ENCODE measurements at places on chromosomes 3 and 15.

DNA sequence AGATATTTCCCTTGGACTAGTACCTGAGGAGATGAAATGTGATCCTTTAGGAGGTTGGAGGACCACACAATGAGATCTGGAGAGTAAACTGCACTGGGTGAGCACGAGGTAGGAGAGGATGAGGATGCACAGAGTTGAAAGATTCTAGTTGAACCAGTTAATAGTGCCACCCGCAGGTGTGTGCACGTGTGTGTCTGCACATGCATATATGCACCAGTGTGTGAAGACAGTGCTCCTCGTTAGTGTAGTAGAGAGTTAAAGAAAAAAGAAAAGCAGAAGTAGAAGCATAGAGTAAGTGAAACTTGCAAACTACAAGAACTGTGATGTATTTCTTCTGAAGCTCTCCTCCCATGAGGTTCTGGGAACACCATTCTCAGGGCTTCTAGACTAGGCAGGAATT lies 8.4 kb downstream of the MED12L start:
- no peak for DNase-seq

DNA sequence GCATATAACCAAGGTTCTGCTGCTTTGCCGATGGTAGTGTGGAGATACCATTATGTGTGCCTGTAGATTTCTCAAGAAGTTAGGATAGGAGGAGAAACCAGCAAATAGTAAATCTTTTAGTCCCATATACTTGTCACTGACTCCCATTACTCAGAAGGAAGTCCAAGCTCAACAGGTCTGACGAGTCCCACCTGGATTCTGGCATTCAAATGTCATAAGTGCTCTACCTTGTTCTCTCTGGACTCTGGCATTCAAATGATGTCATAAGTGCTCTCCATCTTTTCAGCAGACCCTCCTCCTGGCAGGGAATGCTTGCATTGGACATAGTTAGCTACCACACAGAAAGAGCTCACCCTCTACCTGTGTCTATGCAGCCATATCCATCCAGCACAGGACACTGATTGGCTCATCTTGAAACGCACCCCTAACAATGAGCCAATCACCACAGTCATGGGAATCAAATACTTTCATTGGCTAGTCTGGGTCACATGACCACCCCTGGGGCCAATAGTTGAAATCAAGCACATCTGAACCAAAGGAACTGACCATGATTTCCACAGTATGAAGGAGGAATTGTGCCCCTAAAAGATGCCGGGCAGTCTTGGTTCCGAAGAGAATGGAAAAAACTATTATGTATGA lies 205.0 kb upstream of the ADAMTS9 start:
- DNase-seq: no peak

DNA sequence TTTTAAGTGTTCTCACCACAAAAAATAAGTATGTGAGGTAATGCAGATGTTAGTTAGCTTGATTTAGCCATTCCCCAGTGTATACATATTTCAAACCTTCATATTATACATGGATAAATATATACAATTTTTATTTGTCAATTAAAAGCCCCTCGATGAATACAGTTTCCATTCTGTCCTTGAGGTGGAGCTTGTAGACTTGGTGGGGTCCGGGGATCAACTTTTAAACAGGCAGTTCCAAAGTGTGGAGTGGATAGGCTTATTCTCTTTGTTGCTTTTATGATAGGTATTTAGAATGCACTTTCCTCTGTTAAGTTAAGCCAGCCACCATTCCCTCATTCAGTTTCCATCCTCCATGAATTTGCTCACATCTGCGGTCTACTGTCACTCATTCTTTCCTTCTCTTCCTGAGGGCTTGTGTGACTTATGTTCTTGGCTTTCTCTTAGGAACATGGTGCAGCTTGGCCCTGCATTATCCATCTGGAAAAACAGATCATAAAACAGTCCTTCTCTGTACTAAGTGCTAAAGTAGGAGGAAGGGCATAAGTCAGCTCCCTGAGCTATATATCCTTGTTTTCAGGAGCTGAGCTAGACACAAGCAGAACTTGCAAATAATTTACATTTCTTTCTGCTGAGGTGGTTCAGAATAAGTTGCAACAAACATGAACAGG lies 149.1 kb downstream of the NFKBIZ start:
- no peak for DNase-seq

DNA sequence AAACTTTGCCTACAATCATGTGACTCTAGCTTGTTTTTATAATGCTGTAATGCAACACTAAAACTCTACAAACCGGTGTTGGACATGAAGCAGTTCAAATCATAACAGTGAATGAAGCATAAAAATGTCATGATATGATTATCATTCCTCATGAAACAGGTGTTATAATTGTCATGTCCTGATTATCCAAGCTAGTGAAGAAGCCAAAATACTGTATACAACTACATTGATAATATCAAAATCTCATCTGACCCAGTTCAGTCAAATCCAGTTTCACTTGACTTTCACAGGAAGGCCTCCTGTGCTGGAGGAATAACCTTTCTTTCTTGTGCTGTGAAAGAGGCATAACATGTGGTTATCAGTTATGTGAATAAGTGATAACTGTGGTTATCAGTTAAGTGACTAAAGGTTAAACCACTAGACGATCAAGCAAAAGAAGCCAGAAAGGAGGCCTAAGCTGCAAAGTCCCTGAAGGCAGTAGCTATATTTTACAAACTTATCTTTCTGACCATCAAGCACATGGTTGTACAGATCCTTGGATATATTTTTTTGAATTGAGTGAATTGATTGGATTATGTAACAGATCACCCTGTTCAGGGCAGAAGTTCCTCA lies 296.4 kb downstream of the TUSC7 start:
- DNase-seq: no peak

- peak; percentile 60 for DNase-seq
Measured at GRCh38 chr15:78129077-78129750, 2.0 kb downstream of the CIB2 start.

GRCh38 chr3:137770835-137771399 lies 6.8 kb downstream of the SOX14 start:
- DNase-seq: no peak

DNA sequence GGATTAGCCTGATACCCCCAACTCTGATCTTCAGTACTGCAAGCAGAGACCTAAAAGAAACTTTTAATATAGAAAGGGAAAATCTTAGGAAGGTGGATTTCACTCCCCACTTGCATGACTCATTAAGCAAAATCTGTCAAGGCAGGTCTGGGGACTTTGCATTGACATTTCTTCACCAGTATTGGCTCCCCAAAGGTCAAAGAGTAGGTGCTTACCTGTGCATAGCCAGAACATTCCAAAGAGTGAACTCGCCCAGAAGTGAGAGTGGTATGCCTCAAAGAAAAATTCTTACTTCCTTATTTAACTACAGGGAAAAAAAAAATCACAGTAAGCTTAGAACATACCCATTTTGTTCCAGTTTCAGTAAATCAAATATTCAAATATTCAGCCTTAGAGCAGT lies 140.9 kb upstream of the TP63 start:
- DNase-seq: no peak

- DNase-seq: no peak
Measured at GRCh38 chr15:66845266-66845785, 143.3 kb downstream of the SMAD6 start.

- no peak for DNase-seq
Measured at GRCh38 chr3:44992555-44993470, 16.8 kb downstream of the EXOSC7 start.

- no peak for DNase-seq
Measured at GRCh38 chr15:101566748-101567488, 77.4 kb upstream of the PCSK6 start.

DNA sequence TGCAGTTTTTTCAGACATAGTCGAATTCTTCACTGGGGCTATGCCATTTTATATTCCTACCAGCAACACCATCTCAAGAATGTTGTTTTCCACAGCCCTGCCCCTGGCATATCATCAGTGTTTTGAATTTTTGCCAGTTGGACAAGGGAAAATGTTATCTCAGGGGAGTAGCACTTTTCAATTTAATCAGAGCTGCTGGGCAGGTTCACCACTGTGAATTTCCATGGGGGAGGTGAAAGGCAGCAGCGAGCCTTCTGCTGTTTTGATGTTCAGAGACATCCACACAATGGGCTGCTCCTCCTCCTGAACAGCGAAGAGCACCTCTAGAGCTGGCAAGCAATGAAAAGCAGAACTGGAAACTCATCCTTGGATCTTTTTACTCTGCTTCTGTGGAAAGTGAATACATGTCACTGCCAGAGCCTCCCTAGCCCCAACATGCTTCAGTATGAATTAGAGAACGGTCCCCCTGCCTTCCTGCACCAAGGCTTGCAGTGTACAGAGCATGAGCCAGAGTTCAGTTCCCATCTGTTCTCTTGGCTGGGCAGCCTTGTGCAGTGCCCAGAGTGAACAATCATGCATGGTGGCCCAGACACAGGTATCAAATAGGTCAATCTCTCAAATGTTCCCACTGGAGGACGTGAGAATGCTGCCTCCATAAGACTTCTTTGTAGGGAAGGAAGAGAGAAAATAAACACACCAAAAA lies 56.1 kb upstream of the RAD18 start:
- peak; percentile 2 for DNase-seq

- peak; percentile 47 for DNase-seq
Measured at GRCh38 chr3:183823963-183824362, 1.4 kb downstream of the MAP6D1 start.

DNA sequence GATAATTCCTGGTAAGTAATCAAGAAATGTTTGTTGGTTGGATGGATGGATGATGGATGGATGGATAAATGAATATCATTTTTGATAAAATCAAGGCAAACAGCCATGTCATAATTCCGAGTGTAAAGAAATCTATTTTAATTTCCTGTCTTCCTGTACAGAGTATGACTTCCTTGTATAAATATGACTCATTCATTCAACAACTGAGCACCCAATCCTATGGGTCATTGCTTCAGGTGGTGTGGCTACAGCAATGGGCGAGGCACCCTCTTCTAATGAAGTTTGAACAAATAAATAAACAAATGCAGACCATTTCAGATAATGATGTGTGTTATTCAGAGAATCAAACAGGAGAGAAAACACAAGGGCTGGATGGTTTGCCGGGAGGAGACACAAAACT lies 198.7 kb downstream of the TNIK start:
- no peak for DNase-seq

GRCh38 chr15:99564221-99565048 lies 1.3 kb upstream of the MEF2A start:
- peak; percentile 52 for DNase-seq

- DNase-seq: no peak
Measured at GRCh38 chr3:43884581-43884980, 193.8 kb downstream of the ABHD5 start.

GRCh38 chr15:41888662-41889253 lies 5.1 kb downstream of the SPTBN5 start:
- DNase-seq: no peak

GRCh38 chr3:69761896-69762767 lies 22.9 kb downstream of the MITF start:
- DNase-seq: no peak

DNA sequence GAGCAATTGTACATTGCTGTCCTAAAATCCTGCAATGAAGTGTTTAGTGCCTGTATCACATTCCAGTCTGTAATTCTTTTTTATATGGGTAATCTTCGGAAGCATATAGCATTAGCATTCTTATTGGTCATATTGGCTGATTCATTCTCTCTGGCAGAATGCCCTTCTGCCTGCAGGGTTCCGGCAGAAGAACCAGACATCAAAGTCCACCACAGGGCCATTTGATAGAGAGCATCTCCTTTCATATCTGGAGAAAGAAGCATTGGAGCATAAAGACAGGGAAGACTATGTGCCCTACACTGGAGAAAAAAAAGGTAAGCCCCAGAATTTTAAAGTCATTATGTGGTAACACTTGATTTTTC lies 39.6 kb downstream of the TMOD3 start:
- no peak for DNase-seq

DNA sequence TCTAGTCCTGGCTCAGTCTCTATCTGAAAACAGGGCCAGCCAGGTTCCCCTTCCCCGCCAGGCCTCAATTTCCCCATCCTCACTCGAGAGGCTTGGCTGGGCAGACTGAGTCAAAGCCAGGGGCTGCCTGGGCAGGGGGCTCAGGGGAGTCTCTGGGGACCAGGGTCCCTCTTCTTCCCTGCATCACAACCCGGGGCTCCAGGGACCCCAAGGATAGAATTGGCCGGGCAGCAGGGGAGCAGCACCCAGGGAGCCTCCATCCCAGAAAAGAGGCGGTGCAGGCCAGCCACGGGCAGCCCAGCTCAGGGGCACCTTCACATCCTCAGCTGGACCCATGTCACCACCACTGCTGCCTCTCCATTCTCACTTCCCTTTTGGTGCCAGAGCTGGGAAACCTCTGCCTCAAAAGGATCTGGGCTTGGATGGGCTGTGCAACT lies 13.3 kb upstream of the PLXND1 start:
- no peak for DNase-seq

GRCh38 chr3:33949074-33949473 lies 150.6 kb downstream of the PDCD6IP start:
- DNase-seq: no peak

DNA sequence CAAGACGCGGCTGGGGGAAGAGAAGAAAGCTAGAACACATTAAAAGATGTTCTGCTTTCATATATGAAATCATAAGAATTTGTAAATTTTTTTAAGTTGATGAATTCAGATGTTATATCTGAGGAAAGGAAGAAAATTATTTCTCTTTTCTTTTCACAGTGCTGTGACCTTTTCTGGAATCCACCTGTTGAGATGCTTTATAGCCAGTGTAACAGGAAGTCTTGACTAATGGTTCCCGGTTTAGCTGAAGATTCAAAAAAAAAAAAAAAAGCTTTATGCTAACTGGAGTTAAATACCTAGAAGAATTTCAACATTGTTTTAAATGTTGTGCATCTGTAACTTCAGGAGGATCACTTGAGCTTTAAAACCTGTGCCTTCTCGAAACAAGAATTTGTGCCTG lies 9.9 kb downstream of the GTPBP8 start:
- no peak for DNase-seq

GRCh38 chr3:174477491-174477890 lies 381.6 kb upstream of the NAALADL2 start:
- no peak for DNase-seq

DNA sequence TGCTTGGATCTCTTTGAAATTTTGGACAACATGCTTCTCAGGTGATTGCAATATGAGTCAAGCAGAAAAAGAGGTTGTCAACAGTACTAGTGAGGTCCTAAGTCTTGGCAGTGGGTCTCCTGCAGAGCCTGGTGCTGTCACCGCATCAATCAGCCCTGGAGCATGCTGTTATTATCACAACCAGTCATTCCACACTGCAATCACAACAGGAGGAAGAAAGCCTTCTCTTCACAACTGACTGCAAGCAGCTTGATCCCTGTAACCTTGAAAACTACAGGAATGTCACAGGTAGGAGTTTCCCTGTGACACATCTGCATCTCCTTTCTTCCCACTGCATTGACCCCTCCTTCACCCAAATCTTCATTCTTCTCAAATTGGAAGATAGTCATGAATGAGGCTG lies 451.1 kb upstream of the ATP11B start:
- no peak for DNase-seq

GRCh38 chr3:45841420-45841756 lies 531 bp downstream of the LZTFL1 start:
- no peak for DNase-seq

- no peak for DNase-seq
Measured at GRCh38 chr3:108728934-108729333, 28.3 kb downstream of the RETNLB start.

GRCh38 chr3:123429362-123430125 lies 19.3 kb downstream of the ADCY5 start:
- no peak for DNase-seq

All from NCI-H2171 (cell line).